Cerebellar nuclear complex (tissue), 1 donor: ENCODE measurements at places on chromosomes 12 and 14.

GRCh38 chr14:24399999-24400718 is 1.4 kb downstream of the NYNRIN start:
- no peak for DNase-seq

GRCh38 chr14:95024380-95024779 is 132.9 kb downstream of the DICER1 start:
- DNase-seq: no peak

DNA sequence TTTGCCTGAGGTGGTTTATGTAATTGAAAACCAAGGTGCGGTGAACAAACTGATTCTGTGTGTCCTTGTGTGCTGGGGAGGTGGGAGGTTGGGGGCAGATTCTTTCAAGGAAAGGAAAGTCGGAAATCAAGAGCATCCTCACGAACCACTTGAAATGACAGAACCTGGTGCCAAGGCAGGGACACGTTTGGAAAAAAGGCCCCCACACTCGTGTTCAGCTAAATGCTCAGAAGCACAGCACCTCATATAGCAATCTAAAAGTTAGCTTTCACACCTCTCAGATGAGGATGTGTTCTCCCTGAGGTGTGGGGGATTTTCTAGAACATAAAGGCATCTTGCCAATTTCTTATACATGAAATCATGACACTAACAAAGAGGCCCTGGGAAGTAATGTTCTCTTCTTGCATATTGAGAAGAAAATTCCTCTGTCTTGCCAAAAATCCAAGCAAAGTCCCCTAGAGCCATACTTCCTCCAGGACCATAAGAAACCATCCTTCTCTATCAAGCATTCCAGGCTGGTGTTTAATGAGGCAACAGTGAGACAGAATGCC is 119.6 kb downstream of the PLXNC1 start:
- DNase-seq: no peak

DNA sequence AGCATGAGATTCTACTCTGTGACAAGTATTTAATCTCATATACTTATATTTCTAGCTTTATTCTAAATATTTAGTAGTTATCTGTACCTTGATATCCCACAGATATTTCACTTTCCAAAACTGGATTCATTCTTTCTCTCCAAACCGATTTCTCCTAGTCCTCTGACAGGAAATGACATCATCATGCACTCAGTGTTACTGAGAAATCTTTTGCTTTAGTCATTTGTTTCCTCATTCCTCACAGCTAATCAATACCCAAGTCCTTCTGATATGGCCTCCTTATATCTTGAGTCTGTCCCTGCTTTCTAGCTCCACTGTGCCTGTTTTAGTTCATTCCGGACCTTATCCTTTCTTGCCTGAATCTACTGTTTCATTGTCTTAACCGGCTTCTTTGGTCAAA is 39.4 kb upstream of the E2F7 start:
- no peak for DNase-seq

GRCh38 chr14:46626876-46627275 is 24.7 kb downstream of the RPL10L start:
- DNase-seq: no peak

GRCh38 chr12:43332977-43333640 is 218.9 kb downstream of the ADAMTS20 start:
- DNase-seq: no peak

DNA sequence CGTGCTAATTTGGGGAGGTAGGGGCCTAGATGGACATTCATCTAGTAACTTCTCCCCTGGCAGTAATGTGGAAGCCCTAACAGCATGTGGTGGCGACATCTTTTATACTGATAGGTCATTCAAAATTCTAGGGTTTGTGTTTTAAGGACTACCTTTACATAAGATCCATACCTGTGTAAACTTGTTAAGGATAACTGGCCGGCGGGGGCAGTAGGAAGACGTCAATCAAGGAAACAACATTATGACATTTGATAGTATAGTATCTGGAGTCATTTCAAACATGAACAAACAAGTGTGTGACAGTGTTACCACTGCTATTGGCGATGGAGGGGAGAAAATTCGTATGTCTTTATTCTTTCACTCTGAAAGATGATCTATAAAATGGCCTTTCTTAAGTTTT is 120.0 kb downstream of the TTLL5 start:
- no peak for DNase-seq

- no peak for DNase-seq
Observed at GRCh38 chr14:103087343-103087835, 3.4 kb downstream of the LBHD2 start.

DNA sequence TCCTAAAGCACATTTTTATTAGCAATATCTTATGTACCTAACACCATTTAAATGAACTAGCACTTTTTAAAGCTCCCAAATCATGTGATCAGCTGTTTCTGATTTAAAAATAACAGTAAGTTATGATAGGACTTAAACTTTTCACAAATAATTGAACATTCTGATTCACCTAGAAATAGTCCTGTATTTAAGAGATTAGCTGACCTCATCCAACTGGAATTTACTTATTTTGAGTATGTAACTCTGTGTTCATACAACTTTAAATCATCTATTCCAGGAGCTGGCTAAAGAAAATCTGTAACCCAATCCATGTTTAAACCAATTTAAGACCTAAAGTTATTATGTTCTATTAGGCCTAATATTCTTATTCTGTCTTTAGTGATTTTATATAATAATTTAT is 184.3 kb downstream of the CCDC91 start:
- no peak for DNase-seq

DNA sequence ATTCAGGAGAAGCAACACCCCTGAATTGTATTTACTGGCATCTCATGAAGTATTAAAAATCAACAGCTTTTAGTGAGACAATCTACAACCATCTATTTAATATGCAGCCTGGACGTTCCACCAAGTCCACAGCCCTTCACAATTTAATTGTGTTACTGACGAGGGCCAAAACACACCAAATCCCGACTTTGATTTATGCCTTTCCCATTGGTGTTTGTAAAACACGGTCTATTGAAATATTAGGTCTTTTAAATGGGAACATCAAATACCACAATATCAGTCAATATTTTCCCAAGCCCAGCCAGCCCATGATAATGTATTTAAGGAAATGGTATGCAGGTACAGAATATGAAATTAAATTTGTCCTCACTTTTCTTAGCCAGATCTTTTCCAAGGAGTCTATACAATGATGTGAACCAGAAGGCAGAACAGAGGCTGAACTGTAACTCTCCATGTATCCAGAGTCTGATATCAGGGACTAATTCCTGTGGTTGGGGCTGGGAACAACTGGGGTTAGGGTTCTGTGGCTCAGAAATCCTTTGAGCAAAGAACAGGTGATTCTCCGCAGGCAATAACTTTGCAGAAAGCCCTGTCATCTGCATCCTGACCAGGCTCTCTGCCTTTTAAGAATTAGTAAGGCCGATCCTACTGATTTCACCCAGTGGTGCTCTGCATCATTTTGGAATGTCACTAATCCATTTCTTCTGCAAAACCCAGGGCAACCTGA is 179.3 kb upstream of the GZMB start:
- no peak for DNase-seq

- peak; percentile 11 for DNase-seq
Observed at GRCh38 chr14:75430116-75430515, 2.3 kb downstream of the JDP2 start.

DNA sequence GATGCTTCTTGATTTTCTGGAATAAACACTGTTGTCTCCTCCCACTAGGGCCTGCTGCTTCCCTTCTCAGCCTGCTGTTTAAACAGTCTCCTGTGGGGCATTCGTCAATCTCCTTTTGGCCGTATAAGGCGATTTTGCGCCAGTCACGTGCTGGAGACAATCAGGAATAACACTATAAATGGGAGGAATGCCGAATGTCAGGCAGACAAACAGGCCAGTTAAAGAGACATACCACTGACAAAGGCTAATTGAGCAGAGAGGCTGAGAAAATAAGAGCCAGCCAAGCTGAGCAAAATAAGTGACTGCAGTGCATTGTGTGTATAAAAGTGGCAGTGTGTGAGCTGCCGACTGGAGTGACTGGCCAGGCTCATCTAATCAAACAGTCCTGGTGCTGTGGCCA is 23.3 kb downstream of the DMAC2L start:
- DNase-seq: peak; percentile 89

- DNase-seq: no peak
Observed at GRCh38 chr12:106552228-106552627, 30.6 kb upstream of the RFX4 start.

DNA sequence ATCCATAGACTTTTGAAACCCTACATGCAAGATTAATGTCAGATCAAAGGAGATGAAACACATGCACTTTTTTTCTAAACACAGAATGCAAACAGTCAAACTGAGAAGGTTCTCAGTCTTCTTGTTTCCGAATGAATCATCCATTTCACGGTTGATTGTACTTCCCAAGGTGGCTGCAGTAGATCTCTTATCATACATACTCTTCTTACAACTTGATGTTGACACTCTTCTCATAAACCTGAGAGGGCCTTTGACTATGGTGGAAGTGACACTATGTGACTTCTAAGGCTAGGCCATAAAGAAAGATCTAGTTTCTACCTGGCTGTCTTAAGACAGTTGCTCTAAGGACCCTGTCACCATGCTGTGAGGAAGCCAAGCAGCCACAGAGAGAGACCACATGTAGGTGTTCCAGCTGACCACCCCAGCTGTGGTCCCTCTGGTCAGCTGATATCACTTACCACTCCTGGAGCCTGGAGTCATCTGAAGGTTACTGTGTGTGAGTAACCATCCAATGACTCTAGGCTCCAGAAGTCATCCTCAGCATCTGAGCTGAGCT is 67.2 kb upstream of the HMGA2 start:
- no peak for DNase-seq

DNA sequence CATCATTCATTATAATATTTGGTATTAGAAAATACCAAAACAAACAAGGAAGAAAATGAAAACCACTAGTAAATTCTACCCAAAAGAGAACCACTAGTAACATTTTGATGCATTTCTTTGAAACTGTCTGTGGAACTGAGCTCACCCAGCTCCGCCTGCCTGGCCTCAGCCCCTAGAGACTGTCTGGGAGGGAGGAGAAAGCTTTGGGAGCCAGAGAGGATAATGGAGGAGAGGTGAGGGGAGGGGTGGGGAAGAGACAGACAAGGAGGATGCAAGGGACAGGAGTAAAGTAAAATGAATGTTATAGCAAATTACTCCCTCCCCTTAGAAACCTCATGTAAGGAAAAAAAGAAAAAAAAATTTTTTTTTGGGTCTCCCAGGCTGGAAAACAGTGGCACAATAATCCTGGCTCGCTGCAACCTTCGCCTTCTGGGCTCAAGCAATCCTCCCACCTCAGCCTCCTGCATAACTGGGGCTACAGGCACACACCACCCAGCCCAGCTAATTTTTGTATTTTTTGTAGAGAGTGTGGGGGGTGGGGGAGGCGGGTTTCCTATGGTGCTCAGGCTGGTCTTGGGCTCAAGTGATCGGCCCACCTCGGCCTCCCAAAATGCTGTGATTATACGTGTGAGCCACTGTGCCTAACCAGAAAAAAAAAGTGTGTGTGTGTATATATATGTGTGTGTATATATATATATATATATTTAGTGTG is 3.2 kb upstream of the MMP19 start:
- DNase-seq: no peak

DNA sequence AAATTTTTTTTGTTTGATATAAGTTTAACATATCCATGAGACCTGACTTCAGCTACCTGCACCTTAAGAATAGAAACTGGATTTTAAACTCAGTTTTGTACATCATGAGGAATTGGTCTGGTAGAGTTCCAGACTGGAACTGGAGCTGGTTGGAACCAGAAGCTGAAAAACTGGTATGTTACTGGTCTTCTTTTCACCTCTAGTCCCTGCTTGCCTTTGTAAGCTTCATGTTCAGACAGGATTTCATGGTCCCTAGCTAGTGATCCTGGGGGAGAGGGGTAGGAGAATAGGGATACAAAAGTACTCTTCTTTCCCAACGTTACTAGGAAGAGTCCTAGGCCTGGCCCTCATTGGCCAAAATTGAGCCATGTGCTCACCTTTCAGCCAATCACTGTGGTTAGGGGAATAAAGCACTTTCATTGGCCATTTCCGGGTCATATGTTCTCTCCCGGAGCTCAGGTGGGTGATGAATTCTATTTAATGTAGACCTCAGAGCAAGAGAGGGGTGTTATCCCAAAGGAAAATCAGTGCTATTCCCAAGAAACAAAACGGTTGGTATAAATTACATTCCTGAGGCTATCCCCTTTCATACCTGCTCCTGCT is 36.9 kb upstream of the APPL2 start:
- no peak for DNase-seq

GRCh38 chr12:57212701-57213057 is 3.9 kb upstream of the NXPH4 start:
- DNase-seq: no peak

- DNase-seq: no peak
Observed at GRCh38 chr14:86865934-86866333, 1127.0 kb downstream of the GALC start.

DNA sequence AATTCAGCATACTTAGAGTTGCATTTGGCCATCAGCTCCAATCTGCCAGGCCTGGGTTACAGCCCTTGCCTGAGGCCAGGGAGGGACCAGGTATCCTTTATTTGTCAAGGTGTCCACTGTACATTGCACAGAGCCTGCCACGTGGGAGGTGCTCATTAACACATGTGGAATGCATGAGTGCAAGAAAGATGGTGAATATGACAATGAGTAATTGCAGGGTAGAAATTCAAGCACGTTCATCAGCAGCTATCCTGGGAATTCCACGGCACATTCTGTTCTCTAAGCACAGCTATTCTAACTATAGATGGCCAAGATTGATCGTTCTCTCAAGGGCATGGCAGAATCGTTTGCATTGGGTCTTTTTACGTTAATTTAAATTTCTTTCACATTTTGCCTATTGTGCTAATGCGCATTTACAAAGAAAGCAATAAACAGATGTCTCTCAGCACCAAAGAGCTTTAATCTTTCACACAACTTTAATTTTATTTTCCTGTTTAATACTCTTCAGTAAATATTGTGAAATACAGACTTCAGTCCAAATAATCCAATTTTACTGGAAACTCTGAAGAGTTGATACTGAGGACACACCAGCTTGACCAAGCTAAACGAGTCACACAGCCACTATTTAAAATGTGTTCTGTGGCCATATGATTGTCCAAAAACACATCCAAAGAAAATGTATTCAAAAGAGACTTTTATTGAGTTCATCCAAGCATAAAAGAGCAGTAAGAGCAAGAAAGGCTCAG is 1025.7 kb upstream of the TMEM132C start:
- no peak for DNase-seq

GRCh38 chr14:96681829-96682228 is 115.4 kb upstream of the VRK1 start:
- DNase-seq: no peak

DNA sequence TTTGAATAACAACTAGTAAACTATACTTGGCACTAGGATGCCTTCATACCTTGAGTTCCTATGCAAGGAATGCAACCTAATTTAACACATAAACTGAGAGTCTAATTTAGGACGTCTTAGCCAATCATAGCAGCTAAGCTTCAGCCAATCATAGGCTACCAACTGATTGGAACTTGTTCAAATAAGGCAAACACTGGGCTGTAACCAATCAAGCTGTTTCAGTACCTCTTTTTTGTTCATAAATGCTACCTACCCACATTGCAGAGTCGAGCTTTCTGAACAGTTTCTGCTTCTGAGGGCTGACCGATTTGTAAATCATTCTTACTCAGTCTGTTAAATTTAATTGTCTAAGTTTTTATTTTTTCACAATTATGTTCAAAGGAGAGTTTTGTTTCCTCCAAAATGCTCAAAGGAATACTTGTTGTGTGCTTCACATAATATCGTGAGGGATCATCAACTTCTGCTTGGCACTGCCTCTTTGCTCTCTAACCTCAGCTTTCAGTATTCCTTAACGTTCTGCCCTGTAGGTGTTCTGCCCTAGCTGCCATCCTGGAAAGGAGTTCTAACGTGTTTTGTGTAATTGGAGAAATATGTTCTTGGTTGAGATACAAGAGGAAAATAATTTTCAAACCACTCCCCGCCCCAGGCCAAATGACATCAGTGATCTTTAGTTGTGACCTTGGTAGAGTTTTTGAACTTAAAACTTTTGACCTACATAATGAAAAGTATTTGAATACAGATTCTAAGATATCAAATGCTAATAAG is 380.4 kb upstream of the MIS18BP1 start:
- DNase-seq: no peak
